ENCODE measurements at places on chromosomes 7 and 10. TPM values are rescaled to one million over a fixed set of nuclear protein-coding genes. Genes with fewer than 3 reads are reported as not detected.

GRCh38 chr10:125017547-125018298 is 75.8 kb downstream of the ZRANB1 start:
- no peak for DNase-seq

DNA sequence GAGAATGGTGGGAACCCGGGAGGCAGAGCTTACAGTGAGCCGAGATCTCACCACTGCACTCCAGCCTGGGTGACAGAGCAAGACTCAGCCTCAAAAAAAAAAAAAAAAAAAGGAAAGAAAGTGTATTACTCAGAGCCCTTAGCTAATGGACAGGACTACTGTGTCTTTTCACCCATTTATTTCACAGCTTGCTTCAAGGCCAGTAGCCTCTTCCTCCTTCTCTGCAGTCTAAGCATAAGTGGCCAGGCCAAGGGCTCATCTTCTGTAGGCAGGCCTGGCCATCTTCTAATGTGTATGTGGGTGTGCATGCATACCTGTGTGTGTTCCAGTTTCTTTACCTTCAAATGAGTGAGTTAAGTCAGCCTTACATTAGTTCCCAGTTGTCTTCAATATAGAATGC is 94.8 kb upstream of the GDF10 start:
- DNase-seq = no peak

- no peak for DNase-seq
Observed at GRCh38 chr7:85972504-85973141, 671.1 kb upstream of the GRM3 start.

GRCh38 chr7:2114052-2114451 is 118.7 kb downstream of the MAD1L1 start:
- no peak for DNase-seq

- no peak for DNase-seq
Observed at GRCh38 chr7:40516376-40516775, 381.6 kb downstream of the SUGCT start.

- no peak for DNase-seq
Observed at GRCh38 chr7:17152721-17153120, 145.7 kb upstream of the AHR start.

The TRIM74 gene
- polyA plus RNA-seq = not detected

The ABCB4 gene
- 2.0 TPM for polyA plus RNA-seq

The TMEM229A gene
- not detected for polyA plus RNA-seq

The SFR1 gene
- 7.3 TPM for polyA plus RNA-seq
